CD4-positive, alpha-beta T cell treated with Interleukin-4 for 4 hours (primary cell): ENCODE measurements at places on chromosomes 7 and 10.
A peak's percentile ranks its signal among the peaks of the same experiment; 100 is the strongest.

GRCh38 chr10:4174197-4174596 is 389.2 kb upstream of the KLF6 start:
- no peak for DNase-seq

DNA sequence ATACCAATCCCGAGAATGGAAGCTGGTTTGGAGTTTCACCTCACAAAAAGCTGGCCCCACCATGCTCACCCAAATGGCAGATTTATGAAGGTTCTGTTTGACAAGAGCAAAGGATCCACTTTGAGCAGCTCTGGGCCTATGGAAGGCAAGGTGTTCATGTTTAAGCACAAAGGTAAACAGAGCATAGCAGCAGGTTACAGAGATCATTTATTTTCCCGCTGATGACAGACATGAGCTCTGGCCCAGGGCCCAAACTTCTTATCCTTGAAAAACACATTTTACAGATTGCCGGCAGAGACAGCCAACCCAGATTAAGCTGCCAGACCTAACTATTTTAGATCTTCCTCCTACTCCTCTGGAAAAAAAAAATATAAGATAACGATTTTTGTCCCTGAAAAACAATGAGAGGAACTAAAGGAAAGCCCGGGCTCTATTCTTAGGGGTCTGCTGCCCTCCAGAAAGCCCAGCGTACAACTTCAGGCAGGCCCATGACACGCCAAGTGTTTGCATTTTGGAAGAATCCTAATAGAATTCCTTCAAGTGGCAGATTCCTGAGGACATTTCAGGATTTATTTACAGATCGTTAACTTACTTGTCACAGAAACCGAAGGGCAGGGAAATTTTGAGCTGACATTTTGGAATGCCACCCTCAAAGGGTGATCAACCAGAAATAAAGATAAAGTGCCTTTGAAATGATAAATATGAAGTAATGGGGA is 40.0 kb downstream of the SYPL1 start:
- DNase-seq, result no peak

DNA sequence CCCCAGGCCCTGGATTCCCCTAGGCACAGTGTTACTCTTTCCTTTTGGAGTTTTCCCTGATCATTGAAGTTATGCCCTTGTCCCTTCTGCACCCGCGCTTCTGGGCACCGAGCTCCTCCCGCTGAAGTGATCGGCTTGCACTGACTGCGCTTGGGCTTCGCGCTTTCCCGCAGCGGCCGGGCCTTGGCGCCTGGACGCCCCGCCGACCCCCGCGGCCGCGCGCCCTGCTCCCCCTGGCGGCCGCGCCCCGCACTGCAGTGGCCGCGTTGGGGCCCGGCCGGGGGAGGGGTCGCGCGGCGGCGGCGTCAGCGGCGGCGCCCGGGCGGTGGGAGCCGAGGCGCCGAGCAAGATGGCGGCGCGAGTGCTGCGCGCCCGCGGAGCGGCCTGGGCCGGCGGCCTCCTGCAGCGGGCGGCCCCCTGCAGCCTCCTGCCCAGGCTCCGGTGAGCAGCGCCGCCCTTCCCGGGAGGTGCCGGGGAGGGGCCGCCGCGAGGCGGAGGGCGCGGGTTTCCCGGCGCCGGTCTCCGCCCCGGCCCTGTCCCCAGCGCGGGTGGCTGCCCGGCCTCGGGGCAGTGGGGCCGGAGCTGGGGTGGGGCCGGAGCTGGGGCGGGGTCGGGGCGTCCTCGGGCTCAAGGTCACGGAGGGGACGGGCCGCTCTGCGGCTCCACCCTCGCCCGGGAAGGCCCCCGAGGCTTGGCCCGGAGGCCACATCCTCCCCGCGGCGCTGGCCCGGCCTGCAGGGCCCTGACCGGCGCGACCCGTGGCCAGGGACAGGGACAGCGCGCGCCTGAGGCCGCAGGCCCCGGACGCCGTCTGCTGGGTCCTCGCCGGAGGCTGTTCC is at the start of gene NIPSNAP2:
Gene NIPSNAP2 (plus strand): TSS at position 325 of the 839 bp plus-strand sequence. CDS start 25 bp downstream, at position 350.
- DNase-seq, result peak; percentile 33

GRCh38 chr10:21715531-21716195 is 181.6 kb downstream of the MLLT10 start:
- DNase-seq, result no peak

- DNase-seq, result no peak
These were observed 161.3 kb downstream of the ELAPOR2 start for GRCh38 chr7:86898171-86898570.

- DNase-seq, result no peak
These were observed 23.6 kb upstream of the HYAL4 start for GRCh38 chr7:123821320-123821719.

DNA sequence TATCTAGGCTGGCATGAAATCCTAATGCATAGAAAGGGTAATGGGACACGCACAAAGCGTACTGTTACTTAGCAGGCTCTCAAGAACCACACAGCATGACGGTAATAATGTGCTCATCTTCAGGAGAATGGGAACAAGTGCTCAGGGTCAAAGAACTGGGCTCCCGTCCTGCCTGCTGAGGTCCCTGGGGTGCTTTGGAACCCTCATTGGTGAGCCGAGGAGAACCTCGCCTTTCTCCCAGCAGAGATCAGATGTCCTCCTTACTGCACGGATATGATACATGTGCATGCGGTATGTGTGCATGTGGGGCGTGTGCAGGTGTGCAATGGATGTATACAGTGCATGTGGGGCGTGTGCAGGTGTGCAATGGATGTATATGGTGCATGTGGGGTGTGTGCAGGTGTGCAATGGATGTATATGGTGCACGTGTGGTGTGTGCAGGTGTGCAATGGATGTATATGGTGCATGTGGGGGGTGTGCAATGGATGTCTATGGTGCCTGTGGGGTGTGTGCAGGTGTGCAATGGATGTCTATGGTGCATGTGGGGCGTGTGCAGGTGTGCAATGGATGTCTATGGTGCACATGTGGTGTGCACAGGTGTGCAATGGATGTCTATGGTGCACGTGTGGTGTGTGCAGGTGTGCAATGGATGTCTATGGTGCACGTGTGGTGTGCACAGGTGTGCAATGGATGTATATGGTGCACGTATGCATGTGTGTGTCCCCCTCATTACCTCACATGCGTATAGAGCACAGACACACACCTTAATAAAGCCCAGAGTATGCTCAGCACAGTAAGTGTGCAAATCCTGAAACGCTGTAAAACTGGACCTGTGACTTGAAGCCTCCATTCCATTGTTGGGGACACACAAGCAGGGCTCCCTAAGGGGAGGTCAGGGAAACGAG is 336.3 kb downstream of the PTPRN2 start:
- no peak for DNase-seq

DNA sequence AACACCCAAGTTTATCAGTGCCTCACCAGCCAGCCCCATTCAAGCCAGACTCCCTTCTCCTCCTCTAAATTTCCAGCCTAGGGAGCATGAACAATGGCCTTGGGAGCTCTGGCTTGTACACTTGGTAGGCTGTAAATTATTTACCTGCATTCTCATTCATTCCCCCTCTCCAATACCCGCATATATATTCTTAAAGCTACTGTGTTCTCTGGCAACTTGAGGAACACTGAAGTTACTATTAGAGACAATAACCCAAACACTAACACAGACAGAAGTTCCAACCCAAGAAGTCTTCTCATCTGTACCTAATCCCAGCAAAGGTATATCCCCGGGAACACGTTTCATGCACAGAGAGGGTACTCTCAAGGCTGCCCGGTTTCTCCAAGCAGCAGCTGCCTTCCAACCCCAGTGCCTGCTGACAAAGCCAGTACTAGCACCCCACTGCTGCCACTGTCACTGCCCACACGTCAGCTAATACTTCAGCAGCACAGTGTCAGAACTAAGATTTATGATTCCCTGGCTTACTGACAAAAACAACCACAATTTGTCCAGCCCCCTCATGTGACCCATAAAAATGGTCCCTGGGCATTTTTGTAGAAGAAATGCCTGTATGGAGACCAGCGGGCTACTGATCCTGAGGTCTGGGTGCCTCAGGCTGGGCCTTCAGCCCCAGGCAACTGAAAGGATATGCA is 3.1 kb downstream of the WDR91 start:
- no peak for DNase-seq

- DNase-seq, result peak; percentile 45
These were observed 82.5 kb upstream of the CREB5 start for GRCh38 chr7:28329661-28330363.

GRCh38 chr10:120161111-120161510 is 268.6 kb downstream of the SEC23IP start:
- DNase-seq, result no peak
